ENCODE measurements at places on chromosomes 4 and X. TPM values are rescaled to one million over a fixed set of nuclear protein-coding genes. Genes with fewer than 3 reads are reported as not detected.

Gene CCDC110
- total RNA-seq, result not detected

Gene HADH
- 60.6 TPM for total RNA-seq

GRCh38 chrX:138723301-138723700, 11.8 kb upstream of the FGF13 start:
- DNase-seq, result no peak

DNA sequence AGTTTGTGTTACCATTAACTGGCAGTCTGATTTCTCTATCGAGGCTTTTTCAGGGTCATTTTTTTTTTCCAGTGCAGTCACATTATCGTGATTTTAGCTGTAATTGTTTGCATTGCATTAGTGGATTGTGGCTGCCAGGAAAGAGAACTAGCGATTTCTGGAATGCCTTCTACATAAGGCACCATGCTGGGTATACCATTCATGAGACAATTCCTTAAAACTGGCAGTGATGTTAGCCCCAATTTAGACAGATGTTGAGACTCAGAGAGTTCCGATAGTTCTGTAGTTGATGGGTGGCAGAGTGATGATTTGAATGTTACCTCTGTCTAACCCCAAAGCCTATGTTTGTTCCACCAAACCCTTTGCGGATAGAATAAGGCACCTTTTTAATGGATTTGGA, 175.4 kb upstream of the TENM3 start:
- no peak for DNase-seq

DNA sequence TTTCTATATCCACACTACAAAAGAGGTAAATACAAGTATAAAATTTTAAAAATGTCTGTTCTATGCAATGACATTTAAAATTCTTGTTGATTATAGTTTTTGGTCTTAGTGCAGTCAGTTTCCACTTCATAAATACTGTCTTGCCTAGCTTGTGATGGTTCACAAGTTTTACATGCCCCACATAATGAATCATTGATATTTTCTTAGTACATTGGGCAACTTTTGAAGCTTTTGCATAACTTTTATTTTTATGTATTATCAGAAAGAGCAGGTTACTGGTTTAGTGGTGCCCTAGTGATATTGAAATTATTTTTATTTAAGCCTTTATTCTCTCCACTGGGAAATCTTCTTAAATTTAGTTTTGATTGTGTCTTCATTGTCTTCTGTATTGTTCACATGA, 388.0 kb downstream of the CCSER1 start:
- no peak for DNase-seq
